Epithelial cell of umbilical artery (primary cell): ENCODE measurements at places on chromosomes 7 and 10. TPM values are rescaled to one million over a fixed set of nuclear protein-coding genes. Genes with fewer than 3 reads are reported as not detected.

Gene TLX1
- 0.15 TPM in 1 of 2 replicates, not detected in the other for total RNA-seq

Gene MMP21
- under 0.01 TPM in 1 of 2 replicates, not detected in the other for total RNA-seq

Gene COL26A1
- not detected in 2 replicates for total RNA-seq

Gene GSTO2
- total RNA-seq: 0.32 and 0.91 TPM in 2 replicates
